ENCODE measurements at places on chromosomes 3 and 15. TPM values are rescaled to one million over a fixed set of nuclear protein-coding genes. Genes with fewer than 3 reads are reported as not detected.

GRCh38 chr3:9342696-9343095, 20.2 kb upstream of the THUMPD3 start:
- peak; percentile 23 for DNase-seq

- peak; percentile 95 for DNase-seq
These were observed 23.5 kb upstream of the SLC4A7 start for GRCh38 chr3:27507515-27508266.

FGF7 gene
- total RNA-seq, result not detected

DNA sequence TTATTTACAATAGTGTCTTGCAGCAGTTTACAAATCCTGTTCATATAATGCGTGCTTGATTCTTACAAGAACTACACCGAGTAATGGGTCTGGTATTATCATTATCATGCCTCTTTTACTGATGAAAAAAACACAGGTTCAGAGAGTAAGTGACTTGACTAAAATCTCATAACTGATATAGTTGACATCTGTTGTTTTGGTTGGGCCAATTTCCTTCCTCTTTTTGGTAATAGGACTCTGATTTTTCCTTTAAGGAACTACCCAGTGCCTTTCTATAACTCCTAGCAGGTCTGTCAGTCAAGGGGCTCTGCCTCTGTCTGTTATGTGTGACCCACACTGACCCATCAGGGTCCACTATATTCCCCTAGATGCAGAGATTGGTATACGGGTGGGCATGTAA, 14.6 kb upstream of the BLOC1S6 start:
- no peak for DNase-seq

GRCh38 chr15:101639667-101640066, 12.5 kb downstream of the TM2D3 start:
- no peak for DNase-seq

TMCO5A gene
- total RNA-seq, result not detected

IL17RD gene
- 3.7 TPM for total RNA-seq

CELF6 gene
- not detected for total RNA-seq

GRCh38 chr15:27683121-27683520, 416.0 kb downstream of the OCA2 start:
- DNase-seq, result no peak

GRCh38 chr3:134803051-134803505, 8.0 kb downstream of the EPHB1 start:
- DNase-seq, result no peak

- no peak for DNase-seq
These were observed 37.8 kb upstream of the SCN5A start for GRCh38 chr3:38687321-38687720.

GRCh38 chr3:157078131-157078810, 81.7 kb downstream of the CCNL1 start:
- DNase-seq, result peak; percentile 20

DNA sequence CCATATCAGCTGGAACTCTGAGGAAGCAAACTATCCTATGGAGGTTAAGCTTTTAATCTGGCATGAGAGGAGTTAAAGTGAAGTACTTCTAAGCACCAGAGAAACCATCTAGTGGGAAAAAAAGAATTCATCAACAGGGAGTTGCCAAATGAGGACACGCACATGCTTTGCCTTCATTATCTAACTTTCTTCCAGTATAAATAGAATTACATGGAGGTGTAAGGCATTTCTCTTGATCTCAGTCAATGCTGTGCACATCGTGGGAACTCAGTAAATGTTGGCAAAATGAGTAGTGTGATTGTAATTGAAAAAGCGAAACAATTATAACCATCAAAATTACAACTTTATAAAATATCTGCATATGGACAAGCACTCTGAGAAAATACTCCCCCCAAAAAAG, 8.0 kb upstream of the GSK3B start:
- DNase-seq, result no peak

- DNase-seq, result no peak
These were observed 71.3 kb upstream of the GAP43 start for GRCh38 chr3:115552007-115552406.

- DNase-seq, result no peak
These were observed 4.0 kb upstream of the SLC25A38 start for GRCh38 chr3:39378957-39379777.
